ENCODE measurements at places on chromosomes 2 and 18.

GRCh38 chr2:45951025-45951727, 299.7 kb downstream of the PRKCE start:
- no peak for DNase-seq

- no peak for DNase-seq
These were observed 7.8 kb upstream of the SEMA4C start for GRCh38 chr2:96877631-96878092.

- DNase-seq, result no peak
These were observed 210.7 kb downstream of the MTX2 start for GRCh38 chr2:176479961-176480360.

DNA sequence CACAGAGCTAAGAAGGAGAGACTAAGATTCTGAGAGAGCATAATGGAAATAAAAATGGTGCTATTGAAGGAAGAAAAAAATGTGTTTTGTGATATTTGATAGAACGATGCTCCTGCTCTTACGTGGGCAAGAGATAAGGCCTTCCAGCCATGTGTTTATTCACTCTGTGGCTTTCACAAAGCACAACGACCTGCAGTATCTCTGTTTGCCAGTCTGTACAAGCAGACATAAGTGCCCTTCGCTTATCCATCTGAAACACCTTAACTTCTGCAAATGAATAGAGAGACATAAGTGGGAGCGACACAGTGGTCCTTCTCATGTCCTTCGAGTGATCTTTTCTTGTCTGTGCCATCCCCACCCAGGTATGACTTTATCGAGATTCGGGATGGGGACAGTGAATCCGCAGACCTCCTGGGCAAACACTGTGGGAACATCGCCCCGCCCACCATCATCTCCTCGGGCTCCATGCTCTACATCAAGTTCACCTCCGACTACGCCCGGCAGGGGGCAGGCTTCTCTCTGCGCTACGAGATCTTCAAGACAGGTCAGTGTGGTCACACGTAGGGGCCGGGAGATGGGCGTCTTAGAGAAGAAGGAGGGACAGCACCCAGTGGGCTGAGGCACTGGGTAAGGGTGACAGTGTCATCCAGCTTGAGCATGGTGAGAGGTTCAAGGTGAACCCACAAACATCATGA, 33.7 kb downstream of the NRP2 start:
- no peak for DNase-seq

- DNase-seq, result no peak
These were observed 285.3 kb upstream of the CCDC68 start for GRCh38 chr18:55244546-55244945.

DNA sequence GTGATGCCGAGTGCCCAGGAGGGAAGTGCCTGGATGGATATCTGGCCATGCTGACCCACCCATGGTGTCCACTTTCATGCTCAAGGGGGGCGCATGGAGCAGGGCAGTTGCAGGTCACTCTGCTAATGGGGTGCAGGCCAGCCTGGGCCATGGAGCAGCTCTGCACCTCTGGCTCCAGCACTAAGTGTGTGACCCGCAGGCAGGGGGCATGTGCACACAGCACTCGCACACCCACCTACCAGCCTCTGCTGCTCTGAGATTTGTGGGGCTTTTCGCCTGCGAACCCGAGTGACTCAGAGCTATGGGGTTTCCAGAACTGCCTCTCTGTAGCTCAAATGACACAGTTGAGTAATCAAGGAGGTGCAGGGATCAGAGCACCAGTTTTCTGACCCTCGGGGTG, 66.2 kb downstream of the CYP26B1 start:
- no peak for DNase-seq

- no peak for DNase-seq
These were observed 55.5 kb downstream of the INHBB start for GRCh38 chr2:120401275-120402066.

DNA sequence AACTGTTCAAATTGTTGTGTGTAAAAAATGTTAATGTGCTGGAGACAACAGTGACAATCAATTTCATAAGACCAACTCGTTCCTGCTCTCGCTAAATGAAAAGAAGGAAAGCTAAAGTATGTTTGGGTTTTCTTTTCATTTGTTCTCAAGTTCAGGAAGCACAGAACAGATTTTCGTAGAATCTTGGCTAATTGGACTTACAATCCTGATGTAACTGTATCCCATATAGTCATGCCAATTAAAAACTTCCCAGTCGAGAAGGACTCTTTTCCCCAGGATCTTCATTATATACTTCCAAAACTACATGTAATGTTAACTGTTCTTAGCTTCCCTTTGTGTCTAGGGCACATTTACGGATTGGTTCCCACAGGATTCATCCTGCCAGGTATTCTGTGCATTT, 135.4 kb upstream of the ITGB6 start:
- no peak for DNase-seq

- DNase-seq, result no peak
These were observed 142.3 kb downstream of the SMAD7 start for GRCh38 chr18:48808476-48808875.

GRCh38 chr2:200221055-200221955, 85.2 kb upstream of the SPATS2L start:
- DNase-seq, result no peak

GRCh38 chr2:237509905-237510304, 22.9 kb downstream of the MLPH start:
- no peak for DNase-seq

DNA sequence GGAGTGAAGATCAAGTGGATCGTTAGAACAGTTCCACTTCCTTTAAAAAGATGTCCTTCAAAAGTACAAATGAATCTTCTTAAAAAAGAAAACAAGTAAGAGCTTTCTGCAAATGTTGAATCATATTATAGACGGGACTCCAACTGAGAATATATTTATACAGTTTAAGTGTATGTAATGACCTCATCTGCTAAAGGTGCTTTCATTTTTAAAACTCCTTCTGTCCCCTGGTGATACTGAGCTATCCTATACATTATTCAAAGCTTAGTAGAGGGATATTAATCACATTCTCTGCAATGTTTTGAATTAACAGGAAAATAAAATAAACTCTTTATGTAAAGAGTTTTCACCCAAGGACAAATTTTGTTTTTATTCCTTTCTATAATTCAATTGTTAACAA, 420.7 kb upstream of the SLC8A1 start:
- DNase-seq, result peak; percentile 1

- no peak for DNase-seq
These were observed 684.6 kb upstream of the SOX11 start for GRCh38 chr2:5007596-5007995.
